ENCODE measurements at places on chromosomes 2 and 18.

GRCh38 chr2:30625701-30626100 lies 178.7 kb downstream of the LCLAT1 start:
- no peak for DNase-seq

DNA sequence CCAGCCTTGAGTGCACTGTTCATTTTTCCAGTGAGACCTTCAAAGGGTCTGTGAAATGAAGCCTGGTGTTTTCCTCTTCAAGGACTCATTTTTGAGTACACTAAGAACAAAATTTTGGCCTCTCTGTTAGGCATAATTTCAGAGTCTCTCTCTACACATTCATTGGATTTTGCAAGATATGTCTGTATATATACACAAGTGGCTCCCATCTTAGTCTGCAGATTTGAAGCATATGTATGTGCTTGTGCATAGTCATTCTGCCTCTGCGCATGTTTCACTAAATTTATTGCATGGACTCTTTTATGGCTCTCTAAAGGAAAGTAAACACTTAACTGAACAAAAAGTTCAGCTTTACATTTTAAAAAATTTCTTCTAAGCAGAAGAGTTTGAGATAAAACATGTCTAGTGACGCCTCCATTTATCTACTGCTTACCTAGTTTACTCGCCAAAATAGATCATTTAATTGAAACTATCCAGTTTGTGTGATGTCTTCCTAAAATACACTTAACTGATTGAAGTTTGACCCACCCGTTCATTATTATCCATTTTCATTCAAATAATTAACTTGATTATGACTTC lies 145.9 kb downstream of the FMNL2 start:
- no peak for DNase-seq

- no peak for DNase-seq
Measured at GRCh38 chr2:108171657-108172056, 68.1 kb upstream of the SULT1C3 start.

DNA sequence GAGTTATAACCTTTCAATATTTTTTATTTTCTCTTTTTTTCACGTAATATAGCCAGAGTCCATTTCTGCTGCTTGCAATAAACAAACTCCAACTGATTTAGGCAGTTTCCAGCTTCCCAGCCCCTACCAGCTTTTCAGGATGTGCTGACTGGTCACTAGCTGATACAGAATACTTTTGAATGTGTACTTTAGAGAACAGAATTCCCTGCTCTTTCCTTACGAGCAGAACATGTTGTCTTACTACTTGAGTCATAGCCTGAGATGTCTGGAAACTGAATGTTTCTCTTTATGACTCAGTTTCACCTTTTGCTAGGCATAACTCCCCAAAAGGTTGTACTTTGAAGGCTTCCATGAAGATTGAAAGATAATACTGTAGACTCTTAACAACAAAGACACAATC lies 44.5 kb upstream of the KCNE4 start:
- no peak for DNase-seq

- DNase-seq, result no peak
Measured at GRCh38 chr2:111123751-111124150, 3.0 kb downstream of the BCL2L11 start.

DNA sequence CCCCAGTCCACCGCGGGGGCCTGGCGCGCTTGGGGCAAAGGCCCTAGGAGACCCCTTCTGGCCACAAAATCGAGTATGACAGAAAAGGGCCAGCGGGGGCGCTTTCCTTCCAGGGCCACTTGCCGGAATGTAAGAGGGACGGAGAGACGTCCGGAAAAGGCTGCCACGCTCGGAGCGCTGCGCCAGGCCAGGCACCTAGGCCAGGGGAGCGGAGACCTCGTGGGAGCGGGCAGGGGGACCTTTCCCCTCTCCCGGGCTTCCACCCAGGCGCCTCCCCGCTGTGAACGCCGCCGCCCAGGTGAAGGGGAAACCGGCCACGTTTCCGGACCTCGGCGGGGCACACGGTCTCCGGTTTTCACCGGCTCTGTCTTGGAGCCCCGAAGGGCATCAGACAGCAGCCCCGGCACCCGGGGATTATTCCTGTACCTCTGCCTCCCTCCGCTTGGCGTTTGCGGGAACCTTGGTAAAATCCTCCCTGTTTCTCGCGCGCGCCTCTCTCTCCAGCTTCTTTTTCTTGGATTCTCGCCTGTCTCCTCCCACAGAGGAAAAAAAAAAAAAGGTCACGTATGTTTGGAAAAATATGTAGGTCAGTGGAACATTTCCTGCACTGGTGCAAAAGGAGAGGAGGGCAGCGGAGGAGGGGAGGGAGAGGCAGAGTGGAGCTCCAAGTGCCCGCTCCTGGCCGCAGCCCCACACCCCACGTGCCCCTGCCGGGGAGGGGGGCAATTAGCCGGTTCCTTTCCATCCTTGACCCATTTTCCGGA lies 1.2 kb upstream of the NPAS2 start:
- DNase-seq, result no peak

GRCh38 chr18:3816610-3817363 lies 366.8 kb downstream of the TGIF1 start:
- DNase-seq, result no peak

DNA sequence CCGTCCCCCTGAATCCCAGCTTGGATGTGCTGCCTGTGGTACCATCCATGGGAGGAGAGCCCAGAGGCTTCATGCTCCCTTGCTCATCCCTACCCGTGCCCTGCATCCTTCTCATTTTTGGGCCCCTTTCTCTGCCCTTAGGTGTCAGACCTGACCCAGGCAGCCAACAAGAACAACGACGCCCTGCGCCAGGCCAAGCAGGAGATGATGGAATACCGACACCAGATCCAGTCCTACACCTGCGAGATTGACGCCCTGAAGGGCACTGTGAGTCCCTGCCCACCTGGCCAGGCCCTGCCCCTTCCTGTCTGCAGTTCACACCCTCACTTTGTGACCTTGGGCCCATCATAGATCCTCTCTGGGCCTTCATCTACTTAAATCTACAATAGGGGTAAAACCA lies 2.5 kb downstream of the DES start:
- no peak for DNase-seq

GRCh38 chr2:18896125-18896764 lies 306.9 kb upstream of the NT5C1B start:
- no peak for DNase-seq

- DNase-seq, result no peak
Measured at GRCh38 chr2:198966269-198966668, 491.5 kb downstream of the SATB2 start.

GRCh38 chr2:146189541-146189940 lies 1655.3 kb upstream of the ACVR2A start:
- DNase-seq, result no peak

DNA sequence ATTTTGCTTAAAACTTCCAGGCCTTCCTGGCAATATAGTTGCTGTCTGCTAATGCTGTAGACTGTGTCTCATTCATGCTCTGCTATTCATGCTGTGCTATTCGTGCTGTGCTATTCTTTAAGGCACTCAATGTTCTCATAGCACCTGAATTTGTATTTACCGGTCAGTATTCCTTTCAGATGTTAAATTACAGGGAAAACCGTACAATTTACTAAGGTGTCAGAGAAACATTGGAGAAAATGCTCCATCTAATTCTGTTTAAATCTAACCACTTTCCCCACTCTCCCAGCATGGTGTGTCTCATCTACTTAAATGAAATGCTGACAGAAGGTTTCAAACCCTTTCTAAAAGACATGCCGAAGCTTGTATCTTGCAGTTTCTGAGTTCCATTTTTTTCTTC lies 25.0 kb downstream of the FAM171B start:
- DNase-seq, result no peak

- no peak for DNase-seq
Measured at GRCh38 chr2:151936626-151937025, 108.4 kb upstream of the ARL5A start.

GRCh38 chr18:51168026-51168742 lies 29.3 kb downstream of the MEX3C start:
- no peak for DNase-seq

DNA sequence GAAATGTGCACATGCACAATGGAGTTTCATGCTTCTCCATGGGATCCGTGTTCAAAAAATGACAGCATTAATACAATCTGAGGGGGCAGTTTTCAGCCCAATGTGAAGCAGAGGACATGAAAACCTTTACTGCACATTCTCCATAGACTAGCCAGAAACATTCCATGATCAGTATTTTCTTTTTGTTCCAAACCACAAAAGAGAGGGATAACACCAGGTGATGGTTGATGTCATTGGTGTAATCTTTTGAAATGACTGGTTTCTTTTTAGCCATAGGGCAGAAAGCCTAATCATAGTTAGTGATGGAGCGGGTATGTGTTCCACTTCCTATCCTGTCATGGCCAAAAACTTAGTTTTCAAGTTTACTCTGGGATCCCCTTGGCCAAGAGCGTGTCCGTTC lies 1.8 kb upstream of the KYNU start:
- DNase-seq, result no peak

DNA sequence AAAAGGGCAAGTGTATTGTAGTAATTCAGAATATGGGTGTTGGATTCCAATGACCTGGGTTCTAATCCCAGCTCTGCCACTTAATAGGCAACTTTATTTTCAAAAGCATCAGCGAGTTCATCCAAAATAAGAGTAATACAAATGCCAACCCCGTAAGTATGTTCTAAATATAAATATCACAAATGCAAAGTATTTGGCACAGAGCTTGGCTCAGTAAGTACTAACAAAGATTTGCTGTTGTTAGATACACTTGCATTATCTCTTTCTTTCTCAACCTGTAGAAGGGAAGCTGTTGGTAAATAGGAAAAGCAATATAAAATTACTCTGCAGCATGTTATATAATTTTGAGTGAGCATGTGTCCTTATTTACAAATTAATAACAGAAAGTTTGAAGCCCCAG lies 1302.6 kb upstream of the FAM98A start:
- no peak for DNase-seq

- DNase-seq, result no peak
Measured at GRCh38 chr2:37683921-37684780, 12.7 kb upstream of the CDC42EP3 start.

GRCh38 chr2:240766072-240766471 lies 53.9 kb downstream of the KIF1A start:
- no peak for DNase-seq

DNA sequence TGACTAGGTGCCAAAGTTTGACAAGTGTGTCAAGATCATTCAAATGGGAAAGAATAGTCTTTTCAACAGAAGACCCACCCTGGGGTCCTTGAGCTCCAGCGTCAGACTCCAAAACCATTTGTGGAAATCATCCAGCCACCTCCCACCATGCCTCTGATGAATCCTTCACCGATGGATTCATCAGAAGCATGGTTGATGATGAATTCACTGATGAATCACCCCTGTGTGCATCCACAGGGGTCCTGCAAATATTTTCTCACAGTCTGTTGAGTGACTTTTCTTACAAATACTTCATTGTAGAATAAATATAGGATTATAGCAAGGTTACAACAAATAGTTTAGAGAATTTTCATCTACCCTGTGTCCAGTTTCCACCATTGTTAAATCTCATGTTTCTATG lies 4.3 kb downstream of the UGT1A9 start:
- DNase-seq, result no peak

DNA sequence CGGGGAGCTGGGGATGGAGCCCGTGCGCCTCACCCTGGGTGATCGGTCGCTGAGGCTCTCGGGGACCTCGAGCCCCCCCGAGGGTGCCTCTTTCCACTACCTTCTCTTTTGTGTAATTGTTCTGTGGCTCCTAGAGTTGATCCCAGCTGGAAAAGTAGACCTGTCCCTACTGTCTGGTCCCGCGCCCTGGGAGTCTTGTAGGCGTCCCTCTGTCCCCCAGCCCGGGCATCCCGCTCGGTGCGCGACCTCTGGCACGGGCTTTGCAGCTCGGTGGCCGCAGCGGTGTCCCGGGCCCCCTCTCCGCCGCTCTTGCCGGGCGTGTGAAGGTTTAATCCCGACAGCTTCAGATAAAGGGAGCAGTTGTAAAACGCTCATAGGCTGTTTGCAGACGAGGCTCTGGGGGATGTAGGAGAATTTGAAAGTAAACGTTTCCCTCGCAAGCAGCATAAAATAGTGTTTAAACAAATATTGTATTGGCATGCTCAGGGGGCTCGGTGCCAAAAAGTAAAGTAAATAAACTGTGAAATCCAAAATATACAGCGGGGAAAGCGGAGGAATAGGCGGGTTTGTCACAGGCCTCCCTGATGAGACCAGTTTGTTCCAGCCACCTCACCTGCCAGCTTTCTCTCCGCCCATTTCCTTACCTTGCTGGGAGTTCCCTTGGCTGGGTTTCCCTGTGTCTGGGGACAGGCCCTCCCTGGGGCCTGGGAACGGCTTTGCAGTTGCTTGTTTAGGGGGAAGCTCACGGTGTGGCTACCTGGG lies 1.9 kb downstream of the GLI2 start:
- no peak for DNase-seq

GRCh38 chr2:143051465-143051864 lies 77.8 kb upstream of the ARHGAP15 start:
- no peak for DNase-seq

GRCh38 chr2:72276356-72276755 lies 128.7 kb upstream of the CYP26B1 start:
- no peak for DNase-seq

DNA sequence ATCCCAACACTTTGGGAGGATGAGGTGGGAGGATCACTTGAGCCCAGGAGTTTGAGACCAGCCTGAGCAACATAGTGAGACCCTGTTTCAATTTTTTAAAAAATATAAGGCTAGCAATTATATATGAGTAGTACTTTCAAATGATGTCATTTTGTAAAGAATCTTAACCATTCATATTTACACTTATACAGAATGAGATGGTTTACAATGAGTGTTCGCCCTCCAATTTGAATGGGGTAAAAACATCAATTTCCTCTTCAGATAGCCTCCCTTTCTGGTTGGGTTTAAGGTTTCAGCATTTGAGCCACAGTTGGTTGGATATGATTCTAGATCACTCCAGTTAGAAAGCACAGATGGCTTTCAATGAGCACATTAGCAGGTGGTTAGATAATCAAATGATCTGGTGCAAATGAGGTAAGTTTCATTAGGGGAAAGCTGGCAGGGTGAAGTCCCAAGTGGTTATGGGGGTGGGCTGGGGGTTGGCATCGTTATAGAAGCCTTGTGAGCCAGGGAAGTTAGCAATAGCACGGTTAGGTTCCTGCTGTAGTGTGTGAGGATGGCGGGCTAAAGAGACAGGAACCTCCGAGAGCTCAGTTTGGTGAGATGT lies 63.9 kb downstream of the TRPM8 start:
- DNase-seq, result no peak

DNA sequence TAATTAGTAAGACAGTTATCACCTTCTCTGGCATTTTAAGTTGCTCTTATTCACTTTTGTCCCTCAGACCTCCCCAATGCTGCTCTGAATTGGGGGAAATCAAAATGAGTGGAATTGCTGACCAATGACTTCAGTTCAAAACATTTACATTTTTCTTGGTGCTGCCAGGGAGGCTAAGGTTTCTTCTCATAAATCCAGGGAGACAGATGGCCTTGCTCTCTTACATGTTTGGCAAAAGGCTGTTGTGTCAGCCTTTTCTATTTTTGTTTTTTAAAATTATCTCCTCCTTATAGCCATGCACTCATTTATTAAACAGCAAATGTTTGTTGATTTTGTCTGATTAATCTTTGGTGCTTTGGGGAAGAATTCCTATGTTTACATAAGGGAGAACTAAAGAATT lies 82.0 kb downstream of the GALNT13 start:
- DNase-seq, result no peak
